ENCODE measurements at places on chromosomes 16 and 17. TPM values are rescaled to one million over a fixed set of nuclear protein-coding genes. Genes with fewer than 3 reads are reported as not detected.

GRCh38 chr16:1182316-1182671, 29.4 kb downstream of the CACNA1H start:
- DNase-seq = peak; percentile 61

- no peak for DNase-seq
Observed at GRCh38 chr17:18190628-18191235, 7.1 kb downstream of the ALKBH5 start.

DNA sequence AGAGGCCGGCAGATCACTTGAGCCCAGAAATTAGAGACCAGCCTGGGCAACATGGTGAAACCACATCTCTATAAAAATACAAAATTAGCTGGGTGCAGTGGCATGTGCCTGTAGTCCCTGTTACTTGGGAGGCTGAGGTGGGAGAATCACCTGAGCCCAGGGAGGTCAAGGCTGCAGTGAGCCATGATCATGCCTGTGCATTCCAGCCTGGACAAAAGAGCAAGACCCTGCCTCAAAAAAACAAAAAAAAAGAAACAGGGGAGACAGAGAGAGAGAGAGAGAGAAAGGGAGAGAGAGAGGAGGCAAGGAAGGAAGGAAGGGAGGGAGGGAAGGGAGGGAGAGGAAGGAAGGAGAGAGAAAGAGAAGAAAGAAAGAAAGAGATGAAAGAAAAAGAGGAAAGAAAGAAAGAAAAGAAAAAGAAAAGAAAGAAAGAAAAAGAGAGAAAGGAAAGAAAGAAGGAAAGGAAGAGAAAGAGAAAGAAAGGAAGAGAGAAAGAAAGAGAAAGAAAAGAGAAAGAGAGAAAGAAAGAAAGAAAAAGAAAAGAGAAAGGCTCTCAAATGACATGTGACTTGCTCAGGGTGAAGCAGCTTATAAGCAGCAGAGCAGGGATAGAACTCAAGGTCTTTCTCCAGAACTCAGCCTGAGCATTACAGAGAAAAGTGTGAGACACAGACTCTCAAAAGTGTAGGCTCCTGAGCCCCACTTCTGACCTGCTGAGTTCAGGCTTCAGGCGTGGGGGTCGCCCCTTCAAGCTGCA, 15.5 kb downstream of the CX3CL1 start:
- no peak for DNase-seq

DNA sequence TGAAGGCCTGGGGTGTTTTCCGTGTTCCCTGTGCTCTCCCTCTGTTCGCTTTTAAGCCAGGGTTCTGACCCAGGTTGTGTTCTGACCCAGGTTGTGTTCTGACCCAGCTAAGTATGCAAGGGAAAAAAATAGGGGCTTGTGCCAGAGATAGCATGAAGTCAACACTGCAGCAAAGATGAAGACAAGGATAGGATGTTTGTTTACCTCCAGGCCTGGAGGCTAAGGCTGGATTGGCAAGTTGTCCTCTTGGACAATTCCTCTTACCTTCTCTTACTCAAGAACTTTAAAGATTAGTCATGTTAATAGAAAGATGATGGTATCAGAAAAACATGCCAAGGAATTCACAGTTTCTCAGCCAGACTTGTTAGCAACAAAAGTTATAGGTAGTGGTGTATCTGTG, 19.4 kb downstream of the LYRM9 start:
- DNase-seq = no peak

Gene KRTAP4-1
- total RNA-seq = not detected
